ENCODE measurements at places on chromosomes 1 and 21.

DNA sequence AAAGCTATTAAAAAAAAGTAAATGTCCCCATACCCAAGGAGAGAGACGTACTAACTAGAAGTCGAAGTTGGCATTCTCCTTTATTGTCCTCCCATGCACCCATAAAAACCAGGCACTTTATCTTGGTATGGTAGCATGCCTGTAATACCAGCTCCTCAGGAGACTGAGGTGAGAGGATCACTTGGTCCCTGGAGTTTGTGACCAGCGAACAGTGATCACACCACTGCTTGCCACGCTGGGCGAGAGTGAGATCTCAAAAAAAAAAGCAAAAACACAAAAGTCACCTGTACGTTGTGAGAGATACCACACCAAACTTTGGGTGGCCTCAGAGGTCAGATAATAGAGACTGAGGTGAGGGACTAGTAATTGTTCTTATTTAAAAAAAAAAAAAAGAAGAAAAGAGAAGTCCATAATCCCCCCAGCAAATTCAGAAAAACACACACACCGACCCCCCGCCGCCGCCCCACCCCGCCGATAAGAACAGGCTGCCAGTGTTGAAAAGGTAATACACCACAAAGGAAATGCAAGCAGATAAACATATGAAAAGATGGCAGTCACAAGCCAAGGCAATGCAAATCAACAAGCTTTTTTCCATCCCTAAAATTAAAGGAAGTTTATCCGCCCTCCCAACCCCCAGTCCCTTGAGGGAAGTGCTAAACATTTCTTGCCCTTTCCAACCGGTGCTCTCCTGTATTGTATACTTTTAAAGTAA lies 3.6 kb downstream of the L1TD1 start:
- DNase-seq, result no peak

- DNase-seq, result no peak
Measured at GRCh38 chr1:52665006-52665941, 32.3 kb downstream of the SHISAL2A start.

GRCh38 chr1:59738152-59738551 lies 76.6 kb upstream of the HOOK1 start:
- DNase-seq, result no peak

DNA sequence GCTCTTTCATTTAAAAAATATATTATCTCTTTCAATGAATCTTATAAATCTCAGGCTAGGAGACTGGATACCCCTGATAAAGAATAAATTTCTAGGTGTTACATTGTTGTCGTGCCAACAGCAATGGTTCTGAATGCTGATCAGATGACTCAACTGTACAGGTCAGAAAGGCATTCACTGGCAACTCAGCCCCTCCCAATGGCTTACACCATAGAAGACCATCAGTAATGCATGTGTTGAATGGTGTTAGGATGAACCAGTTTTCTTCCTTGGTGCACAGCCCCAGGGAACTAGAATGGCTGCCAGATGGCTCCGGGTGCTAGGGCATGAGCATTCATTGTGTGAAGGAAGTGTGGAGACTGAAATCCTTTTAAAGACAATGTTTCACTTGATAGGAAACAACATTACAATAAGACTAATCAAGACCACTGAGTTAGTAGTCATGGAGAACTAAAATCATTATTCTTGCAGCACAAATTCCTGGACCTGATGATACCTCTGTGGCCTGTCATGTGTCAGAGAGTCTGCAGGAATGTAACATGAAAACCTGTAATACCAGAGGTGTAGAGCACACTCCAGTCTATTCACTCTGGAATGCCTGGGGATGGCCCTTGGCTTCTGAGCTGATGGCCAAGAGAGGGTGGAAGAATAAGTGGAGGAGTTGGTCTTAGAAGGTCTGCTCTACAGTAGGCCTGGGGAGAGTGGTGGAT lies 187.7 kb upstream of the LMO4 start:
- no peak for DNase-seq

DNA sequence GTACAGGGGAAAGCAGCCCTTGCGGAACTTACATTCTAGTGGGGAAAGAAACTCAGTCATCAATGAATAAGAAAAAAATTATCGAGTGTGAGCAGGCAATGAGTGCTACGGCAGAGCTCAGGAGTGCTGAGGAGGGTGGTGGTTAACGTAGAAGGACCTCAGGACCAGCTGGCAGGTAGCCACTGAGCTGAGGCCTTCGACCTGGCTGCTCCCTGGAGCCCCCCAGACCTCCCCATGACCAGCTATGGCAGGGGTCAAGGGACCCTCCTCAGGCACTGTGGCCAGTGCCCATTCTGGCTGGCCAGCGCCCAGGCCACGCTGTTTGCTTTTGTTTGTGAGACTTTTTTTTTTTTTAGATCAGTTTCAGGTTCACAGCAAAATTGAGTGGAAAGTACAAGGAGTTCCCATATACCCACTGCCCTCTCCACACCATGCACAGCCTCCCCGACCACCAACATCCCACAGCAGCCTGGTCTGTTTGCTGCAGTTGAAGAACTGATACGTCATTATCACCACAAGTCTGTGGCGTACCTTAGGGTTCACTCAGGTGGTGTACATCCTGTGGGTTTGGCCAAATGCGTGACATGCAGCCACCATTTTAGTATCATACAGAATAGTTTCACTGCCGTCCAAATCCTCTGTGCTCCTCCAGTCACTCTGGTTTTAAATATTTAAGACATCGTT lies 11.8 kb upstream of the TTC22 start:
- DNase-seq, result no peak

- no peak for DNase-seq
Measured at GRCh38 chr21:42290505-42290904, 24.7 kb downstream of the TFF3 start.

- no peak for DNase-seq
Measured at GRCh38 chr1:235503403-235504121, 690 bp downstream of the B3GALNT2 start.

DNA sequence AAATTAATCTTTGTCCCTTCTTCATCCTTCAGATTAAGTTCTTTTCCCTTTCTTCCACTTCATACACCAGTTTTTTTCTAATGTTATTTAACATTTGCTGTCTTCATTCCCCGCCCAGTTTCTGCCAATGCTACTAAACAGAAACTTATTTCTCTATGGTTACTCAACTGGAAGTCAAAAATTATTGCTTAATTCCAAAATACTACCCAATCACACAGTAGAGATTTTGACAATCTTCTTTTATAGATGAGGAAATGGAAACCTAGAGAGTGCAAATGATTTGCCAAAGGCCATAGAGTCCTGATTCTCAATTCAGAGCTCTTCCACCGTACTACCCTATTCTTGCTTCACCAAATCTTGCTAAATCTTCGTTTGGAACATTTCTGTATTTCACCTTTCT lies 58.1 kb upstream of the SH3GLB1 start:
- no peak for DNase-seq

DNA sequence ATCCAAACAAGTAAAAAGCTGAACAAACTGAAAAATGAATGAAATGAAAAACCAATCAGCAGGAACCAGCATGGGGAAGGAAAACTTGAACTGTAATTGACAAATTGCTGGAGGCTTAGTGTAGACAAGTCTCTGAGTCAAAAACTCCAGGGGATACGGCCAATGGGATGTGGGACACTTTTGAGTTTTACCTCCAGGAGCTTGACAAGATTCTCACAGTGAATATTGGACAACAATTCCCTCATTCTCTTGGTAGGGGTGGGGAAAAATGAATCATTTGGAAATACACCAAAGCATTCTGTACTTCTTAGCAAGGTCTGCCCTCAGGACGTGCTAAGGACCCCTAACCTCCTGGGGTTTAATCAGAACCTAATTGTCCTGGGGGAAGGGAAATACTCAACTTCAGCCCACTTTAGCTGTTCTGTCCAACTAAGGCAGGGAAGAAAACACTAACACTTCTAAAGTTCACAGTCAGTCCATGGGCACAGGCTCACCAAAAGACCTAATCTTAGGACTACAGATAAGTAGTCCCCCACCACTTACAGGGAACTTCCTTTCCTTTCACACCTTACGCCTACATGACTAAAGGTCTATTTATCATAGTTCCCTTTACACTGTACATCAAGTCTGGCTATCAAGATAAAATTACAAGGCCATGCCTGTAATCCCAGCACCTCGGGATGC lies 60.7 kb upstream of the CDC42BPA start:
- DNase-seq, result no peak

DNA sequence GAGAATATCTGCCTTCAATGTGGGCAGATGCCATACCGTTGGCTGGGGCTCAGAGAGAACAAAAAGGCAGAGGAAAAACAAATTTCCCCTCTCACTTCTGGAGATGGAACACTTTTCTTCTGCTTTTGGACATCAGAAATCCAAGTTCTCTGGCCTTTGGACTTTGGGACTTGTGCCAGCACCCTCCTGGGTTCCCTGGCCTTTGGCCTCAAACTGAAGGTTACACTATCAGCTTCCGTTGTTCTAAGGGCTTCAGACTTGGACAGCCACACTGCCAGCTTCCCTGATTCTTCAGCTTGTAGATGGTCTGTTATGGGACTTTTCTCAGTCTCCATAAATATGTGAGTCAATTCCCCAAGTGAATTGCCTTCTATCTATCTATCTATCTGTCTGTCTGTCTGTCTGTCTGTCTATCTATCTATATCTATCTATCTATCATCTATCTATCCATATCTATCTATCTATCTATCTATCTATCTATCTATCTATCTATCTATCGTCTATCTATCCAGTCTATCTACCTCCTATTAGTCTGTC lies 778.1 kb upstream of the TMPRSS15 start:
- no peak for DNase-seq

- no peak for DNase-seq
Measured at GRCh38 chr1:37537378-37537777, 16.7 kb downstream of the SNIP1 start.

GRCh38 chr1:78491451-78492071 lies 787 bp downstream of the PTGFR start:
- no peak for DNase-seq

GRCh38 chr1:104172243-104172681 lies 422.6 kb downstream of the AMY1C start:
- DNase-seq, result no peak

DNA sequence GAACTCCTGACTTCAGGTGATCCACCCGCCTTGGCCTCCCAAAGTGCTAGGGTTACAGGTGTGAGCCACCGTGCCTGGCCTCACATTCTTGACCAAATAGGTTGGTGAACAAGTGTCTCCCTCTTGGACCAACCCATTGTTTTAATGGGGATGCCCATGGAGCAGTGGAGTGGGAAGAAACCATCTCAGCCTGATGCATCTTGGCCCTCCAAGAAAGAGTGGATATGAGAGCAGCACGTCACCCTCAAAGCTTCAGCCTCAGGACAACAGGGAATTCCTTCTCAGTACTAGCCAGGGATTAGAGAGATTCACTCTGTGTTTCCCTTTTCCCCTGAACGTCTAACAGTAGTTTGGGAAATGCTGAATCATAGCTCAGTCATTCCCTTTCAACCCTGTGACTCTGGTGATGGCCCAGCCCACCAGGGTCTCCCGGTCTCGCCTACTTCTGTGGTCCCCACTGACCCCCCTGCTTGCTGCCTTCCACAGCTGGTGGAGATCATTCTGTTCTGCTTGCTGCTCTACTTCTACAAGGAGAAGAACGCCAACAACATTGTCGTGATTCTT lies 37.4 kb downstream of the NIPAL3 start:
- no peak for DNase-seq

DNA sequence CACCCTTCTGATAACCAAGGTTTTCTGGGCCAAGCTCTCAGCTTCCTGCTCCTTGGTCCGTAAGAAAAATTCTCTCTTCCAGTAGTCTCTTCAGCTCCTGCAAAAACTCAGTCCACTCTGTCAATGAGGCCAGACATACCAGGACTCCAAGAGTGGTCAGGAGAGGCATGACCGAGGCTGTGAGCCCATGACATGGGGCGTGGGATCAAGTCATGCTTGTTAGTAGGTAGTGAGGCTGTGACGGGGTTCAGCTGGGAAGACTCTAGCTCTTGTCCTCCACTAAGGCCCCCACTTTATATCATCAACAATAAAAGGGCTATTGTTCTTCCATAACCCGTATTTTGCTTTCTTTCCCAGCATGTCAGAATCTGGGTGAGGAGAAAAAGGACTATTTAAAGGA lies 10.1 kb upstream of the HCRTR1 start:
- no peak for DNase-seq

GRCh38 chr1:26858160-26858559 lies 4.8 kb upstream of the SFN start:
- DNase-seq, result no peak

DNA sequence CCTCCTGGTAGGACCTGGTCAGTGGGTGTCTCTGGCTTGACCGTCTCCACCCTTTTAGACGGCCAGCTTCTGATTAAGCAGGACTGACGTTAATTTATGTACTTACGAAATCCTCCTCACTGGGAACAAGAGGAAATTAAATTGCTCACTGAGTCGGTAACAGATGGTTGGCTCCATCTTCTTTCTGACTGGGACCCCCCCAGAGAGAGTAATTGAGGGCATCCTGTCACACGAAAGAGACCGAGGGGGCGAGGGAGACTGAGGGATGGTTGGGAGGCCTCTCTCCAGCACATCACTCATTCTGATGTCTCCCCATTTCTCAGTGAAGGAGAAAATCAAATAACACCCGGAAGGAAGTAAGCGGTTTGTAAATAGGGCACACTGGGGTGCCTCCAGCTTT lies 104.8 kb downstream of the OMA1 start:
- DNase-seq, result no peak

DNA sequence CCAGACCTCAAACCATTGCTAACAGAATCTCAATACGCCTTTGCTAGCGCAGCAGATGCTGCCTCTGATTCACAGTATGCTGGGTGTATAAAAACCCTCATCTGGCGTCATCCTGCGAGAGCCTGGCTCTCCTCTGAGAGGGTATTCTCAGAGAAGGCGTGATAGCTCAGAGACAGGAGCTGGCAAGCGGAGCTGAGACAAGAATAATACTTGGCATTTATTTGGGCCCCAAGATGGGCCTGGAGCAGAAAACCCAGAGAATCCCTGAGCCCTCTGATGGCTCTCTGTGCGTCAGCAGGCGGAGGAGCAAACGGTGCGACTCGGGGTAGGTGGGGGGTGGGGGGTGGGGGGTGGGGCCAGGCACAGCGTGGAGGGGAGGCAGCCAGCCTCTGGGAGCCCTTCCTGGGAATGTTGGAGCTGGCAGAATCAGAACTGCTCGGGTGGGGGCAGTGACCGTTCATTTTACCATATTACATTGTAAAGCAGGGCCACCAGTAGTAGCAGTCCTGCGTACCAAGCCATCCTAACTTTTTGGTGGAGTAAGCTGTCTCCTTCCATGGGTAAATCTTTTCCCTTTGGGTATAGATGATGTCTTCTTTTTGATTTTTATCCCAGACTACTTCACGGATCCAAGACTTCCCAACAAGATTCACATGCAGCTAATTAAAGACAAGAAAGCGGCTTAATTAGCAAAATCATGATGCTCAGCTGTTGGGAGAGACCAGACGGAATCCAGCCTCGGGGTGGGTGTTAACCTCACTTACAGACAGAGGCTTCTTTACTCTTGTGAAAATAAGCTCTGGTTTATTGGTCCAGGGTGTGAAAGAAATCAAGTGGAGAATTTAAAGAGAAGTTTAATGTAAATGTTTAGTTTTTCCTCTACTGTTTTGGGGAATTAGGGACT lies 7.1 kb downstream of the RIIAD1 start:
- no peak for DNase-seq

GRCh38 chr1:147062956-147063355 lies 109.3 kb downstream of the PRKAB2 start:
- DNase-seq, result no peak

- DNase-seq, result no peak
Measured at GRCh38 chr1:6419804-6420453, at the start of gene HES2. Gene HES2 (minus strand): TSS chr1:6419919. CDS start chr1:6419820, 99 bp downstream.

- no peak for DNase-seq
Measured at GRCh38 chr1:117067533-117068370, 7.6 kb downstream of the TTF2 start.

GRCh38 chr1:167482184-167482583 lies 36.1 kb downstream of the CD247 start:
- DNase-seq, result peak; percentile 21

- no peak for DNase-seq
Measured at GRCh38 chr1:967466-968343, 1.4 kb downstream of the PLEKHN1 start.

GRCh38 chr1:68620571-68620970 lies 123.7 kb upstream of the DEPDC1 start:
- DNase-seq, result no peak
